ENCODE measurements at places on chromosomes 5 and 9.

GRCh38 chr9:2662496-2662895 lies 40.9 kb downstream of the VLDLR start:
- DNase-seq = no peak

GRCh38 chr5:40041452-40041851 lies 616.7 kb upstream of the DAB2 start:
- no peak for DNase-seq

- DNase-seq = no peak
These were observed 5.7 kb upstream of the ADRB2 start for GRCh38 chr5:148820461-148821395.

GRCh38 chr5:73960426-73960825 lies 334.4 kb downstream of the ARHGEF28 start:
- DNase-seq = no peak

- no peak for DNase-seq
These were observed 289.3 kb downstream of the FANCC start for GRCh38 chr9:95027914-95028852.

DNA sequence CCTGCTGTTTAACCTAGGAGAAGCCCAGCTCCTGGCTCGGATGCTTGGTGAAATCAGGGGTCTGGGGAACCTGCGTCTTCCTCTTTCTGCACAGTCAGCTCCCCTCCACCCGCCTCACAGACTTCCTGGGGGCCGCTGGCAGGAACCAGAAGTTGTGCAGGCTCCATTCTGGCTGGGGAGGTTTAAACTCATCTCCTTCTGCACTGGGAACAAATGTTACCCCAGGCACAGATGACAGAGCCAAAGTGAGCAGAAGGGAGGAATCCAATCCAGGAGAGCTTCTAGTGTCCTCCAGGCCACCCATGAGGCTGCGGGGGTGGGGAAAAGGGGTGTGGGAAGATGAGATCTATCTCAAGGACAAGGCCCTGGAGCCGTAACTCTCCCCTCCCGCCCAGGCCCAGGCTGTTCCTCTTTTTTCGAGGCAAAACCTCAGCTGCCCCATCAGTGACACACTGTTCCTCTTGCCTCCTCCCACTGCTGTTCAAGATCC lies 31.2 kb downstream of the KCNMB1 start:
- no peak for DNase-seq

DNA sequence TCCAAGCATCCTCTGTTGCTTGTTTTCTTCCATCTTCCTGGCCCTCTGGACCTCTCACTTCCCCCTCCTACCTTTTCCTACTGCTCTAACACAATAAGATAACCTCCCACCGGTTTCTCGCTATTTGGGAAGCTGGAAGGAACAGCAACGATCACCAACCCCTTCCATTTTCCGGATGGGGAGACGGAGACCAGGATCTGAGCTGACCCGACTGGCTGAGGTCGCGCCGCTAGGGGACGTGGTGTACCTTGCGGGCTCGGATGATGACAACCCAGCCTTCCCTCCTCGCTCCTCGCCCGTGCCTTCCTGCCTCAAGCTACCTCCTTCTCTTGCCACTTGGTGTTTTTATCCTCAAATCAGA lies 1.9 kb downstream of the LPAR1 start:
- DNase-seq = no peak

GRCh38 chr5:108818613-108819272 lies 71.0 kb downstream of the FER start:
- no peak for DNase-seq

Data from stimulated activated CD4-positive, alpha-beta T cell treated with anti-CD3 and anti-CD28 coated beads, TNF-alpha, amount 100 ng/mL, for 4 hours (primary cell).